ENCODE measurements at places on chromosomes 12 and 14.

DNA sequence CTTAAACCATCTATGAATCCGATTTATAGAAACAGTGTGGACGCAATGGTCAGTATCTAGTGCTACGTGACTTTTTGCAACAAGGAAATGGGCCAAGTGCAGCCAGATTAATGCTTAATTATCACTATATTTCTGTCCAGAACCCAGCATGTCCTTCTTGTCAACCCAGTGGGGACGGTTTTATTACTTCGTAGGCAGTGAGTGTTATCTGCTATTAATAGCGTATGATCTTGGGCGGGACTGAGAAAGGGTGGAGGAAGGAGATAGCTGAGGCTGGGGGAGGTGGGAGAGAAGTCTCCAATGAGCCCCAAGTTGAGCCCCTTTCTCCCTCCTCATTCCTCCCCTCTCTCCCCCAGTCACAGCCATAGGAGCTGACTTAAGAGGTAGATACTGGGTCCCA lies 59.7 kb upstream of the FAM222A start:
- DNase-seq: no peak

- DNase-seq: no peak
Measured at GRCh38 chr12:52674433-52674775, 5.8 kb downstream of the KRT1 start.

- DNase-seq: no peak
Measured at GRCh38 chr14:99758872-99759545, 34.2 kb upstream of the EML1 start.

- no peak for DNase-seq
Measured at GRCh38 chr14:99393059-99393655, 87.5 kb downstream of the SETD3 start.

GRCh38 chr12:99259040-99259934 lies 388.3 kb upstream of the GARIN6 start:
- DNase-seq: no peak

DNA sequence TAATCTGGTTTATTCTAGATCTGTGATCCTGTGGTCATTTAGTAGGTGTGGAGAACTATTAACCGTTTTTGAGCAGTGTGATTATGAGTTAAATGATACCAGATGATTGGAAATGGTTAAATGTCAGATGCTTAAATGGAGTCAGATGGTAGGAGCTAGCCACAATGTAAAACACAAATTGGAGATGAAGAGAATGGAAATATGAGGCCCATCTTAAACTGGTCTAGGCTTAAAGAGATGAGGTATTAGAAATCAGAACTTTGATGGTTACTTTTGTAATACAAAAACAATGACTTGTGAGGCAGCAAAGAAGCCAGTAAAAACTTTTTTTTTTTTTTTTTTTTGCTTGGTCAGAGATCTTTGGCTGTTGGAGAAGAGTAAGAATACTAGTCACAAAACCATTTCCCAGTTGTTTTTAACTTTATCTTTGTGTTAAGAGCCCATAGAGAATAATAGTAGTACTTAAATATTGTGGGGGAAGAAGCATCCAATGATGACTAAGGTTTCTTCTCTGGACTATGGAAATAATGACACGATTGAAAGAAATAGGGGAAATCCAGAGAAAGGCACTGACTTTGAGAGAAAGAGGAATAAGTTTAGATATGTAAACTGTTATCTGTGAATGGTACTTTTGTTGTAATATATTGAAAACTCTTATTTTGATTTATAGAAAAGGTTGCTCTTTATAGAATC lies 95.9 kb downstream of the WNK1 start:
- no peak for DNase-seq

GRCh38 chr12:25708661-25709060 lies 155.6 kb upstream of the LMNTD1 start:
- DNase-seq: no peak

DNA sequence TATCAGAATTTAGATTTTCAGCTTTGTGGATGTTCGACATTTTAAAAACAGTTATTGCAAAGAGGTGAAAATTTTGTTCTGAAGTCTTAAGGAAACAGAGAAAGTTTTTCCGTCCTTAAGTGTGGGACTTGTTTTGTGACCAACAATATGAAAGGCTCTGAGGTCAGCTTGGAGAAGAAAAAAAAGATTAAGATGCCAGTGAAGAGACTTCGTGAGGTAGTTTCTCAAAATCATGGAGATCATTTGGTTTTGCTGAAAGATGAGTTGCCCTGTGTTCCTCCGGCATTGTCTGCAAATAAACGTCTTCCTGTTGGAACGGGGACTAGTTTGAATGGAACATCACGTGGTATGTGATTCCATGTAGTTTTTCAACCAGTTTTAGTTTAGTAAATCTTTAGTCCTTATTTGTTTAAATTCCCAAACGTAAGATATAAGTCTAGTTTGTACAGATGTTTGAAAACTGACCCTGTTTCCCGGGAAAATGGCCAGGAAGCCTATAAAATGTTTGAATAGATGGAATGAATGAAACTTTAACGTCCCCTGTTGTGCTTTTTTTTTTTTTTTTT lies 682 bp downstream of the KIAA0586 start:
- no peak for DNase-seq

- DNase-seq: no peak
Measured at GRCh38 chr12:131631230-131631629, 79.7 kb upstream of the SFSWAP start.

- DNase-seq: no peak
Measured at GRCh38 chr14:52961060-52961639, 10.3 kb upstream of the FERMT2 start.

- DNase-seq: no peak
Measured at GRCh38 chr12:12008931-12009611, 61.7 kb upstream of the BCL2L14 start.

DNA sequence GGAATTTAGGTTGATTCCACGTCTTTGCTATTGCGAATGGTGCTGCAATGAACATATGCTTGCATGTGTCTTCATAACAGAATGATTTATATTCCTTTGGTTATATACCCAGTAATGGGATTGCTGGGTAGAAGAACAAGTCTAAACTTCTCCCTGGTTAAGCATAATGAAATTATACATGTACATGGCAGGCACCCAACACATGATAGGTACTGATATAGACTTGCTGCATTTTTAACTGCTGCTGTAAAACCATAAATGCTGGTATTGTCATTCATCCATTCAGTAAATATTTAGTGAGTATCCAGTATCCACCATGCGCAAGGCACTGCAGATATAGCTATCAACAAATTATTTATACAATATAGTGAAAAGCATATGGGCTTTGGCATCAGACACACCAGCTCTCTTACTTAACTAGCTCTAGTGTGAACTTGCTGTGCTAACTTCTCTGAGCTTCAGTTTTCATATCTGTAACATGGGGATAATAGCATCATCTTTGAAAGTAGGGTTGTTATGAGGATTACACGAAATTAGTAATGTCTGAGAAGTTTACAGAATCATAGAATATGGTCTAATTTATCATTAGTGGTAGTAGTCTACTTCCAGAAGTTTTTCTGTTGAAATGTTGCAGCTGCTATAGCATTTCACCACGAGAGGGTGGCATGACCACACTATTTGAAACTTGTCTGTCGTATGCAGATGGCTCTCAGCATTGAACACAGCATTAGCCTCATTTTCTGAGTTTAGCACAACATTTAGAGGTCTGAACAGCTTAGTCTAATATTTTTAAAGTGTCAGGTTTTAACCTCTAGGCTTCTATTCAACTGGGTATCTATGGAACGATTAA lies 32.0 kb upstream of the SEL1L start:
- no peak for DNase-seq

GRCh38 chr14:74514471-74514941 lies 20.9 kb downstream of the ISCA2 start:
- no peak for DNase-seq

DNA sequence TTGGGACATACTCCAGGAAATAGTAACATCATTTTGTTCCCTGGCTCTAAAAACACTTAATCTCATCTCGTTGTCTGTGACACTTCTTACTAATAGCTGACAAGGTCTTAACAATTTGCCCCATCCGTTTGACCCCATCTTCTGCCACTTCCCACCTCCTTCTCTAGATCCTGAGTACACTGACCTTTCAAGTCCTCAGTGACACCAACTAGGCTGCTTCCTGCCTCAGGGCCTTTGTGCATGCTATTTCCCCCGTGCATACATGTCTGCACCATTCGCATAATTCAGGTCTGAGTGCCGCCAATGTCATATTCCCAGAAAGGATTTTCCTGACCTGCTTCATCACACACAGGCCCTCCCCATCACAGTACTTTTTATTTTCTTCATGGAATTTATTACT lies 70.6 kb upstream of the CCND2 start:
- no peak for DNase-seq

DNA sequence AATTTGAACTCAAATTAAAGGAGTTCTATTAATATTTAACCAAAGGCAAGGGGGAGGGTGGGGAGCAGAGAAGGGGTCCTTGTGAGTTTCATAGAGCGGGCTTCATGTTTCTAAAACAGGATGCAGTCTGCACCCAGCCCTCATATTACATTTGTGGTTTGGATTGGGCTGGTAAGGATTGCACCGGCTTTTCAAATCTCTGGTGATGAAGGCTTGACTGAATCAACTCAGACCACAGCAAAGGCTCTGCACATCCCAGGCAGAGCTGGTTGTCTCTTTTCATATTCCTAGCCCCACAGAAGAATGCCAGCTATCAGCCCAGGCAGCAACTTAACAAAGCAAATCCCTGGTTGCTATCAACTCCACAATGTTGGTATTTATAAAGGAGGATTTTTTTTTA lies 1221.4 kb downstream of the VRK1 start:
- DNase-seq: no peak

DNA sequence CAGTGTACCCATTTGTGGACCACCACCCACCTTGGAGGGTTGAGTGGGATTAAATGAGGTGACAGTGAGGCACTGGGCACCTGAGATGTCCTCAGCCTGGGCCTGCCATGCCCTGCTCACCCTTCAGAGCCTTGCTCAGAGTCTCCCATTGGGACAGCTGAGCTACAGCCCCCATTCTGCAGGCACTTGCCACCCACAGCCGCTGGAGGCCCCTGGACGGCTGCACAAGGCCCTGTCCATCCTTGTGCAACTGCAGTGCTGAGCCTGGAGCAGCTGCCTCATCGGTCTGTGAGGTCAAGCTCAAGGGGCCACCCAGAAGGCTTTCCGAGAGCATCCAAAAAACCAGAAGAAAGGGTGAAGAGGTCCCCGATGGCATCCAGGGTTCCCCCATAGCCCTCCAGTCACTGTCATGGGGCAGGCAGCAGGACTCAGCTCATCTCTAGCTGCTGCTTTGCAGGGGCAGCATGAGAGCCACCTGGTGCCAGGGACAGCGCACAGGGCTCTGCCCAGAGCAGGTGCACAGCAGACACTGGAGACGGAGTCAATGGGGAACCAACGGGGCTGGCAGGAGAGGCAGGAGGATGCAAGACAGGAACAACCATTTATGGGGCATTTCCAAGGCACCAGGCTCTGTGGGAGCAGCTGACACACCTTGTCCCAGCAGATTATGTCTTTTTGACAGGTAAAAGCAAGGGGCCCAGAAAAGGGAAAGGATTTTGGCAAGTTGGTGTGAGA lies 84.6 kb downstream of the ARL6IP4 start:
- no peak for DNase-seq

- DNase-seq: no peak
Measured at GRCh38 chr12:7351177-7351576, 47.3 kb downstream of the ACSM4 start.

DNA sequence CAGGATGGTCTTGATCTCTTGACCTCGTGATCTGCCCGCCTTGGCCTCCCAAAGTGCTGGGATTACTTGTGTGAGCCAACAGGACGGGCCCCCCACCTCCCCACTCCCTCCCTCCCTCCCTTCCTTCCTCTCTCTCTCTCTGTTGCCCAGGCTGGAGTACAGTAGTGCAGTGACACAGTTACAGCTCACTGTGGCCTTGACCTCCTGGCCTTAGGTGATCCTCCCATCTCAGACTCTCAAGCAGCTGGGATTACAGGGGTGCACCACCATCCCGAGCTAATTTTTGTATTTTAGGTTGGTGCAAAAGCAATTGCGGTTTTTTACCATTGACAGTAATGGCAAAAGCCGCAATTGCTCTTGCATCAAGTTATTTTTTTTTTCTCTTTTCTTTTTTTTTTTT lies 19.2 kb upstream of the ANAPC5 start:
- DNase-seq: no peak

DNA sequence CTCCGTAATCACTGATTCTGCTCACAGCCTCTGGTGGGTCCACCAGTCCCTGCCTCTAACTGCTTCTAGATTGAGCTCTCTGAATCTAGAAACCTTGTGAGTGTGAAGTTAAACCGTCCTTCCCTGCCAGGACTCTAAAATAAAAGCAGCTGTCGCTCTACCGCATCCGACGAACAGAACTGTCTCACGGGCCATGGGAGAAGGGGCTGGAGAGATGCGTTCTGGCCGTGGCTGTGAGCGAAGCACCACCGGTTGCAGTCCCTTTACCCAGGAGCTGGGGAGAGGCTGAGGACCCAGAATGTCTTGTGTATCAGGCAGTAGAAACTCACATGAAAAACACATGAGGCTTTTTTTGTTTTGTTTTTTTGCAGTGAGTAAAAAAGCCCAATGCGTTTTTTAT lies 159.6 kb downstream of the PIWIL1 start:
- no peak for DNase-seq

DNA sequence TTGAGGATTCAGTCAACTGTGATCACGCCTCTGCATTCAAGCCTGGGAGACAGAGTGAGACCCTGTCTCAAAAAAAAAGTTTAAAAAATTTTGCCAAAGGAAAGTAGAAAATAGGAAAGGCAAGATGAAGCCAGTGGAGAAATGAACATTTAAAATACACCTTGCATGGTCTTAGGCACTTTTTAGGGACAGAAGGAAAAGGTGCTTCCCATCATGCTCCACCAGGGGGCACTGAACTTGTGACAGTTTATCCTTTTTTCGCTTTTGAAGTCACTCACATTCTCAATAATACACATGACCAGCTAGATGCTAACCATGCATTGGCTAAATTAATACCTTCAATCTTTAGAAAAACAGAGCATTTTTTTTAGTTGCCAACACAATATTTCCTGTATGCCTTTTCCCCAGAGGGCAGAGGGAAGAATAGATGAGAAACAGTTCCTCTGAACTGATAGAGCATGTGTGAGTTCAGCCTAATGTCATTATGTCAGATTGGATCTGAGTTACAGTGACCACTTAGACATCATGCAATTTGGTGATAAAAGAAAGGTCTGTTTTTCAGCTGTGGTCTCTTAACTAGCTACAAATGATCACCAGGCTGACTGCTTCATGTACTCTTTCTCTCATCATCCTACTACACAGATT lies 221.8 kb upstream of the SSTR1 start:
- DNase-seq: no peak

DNA sequence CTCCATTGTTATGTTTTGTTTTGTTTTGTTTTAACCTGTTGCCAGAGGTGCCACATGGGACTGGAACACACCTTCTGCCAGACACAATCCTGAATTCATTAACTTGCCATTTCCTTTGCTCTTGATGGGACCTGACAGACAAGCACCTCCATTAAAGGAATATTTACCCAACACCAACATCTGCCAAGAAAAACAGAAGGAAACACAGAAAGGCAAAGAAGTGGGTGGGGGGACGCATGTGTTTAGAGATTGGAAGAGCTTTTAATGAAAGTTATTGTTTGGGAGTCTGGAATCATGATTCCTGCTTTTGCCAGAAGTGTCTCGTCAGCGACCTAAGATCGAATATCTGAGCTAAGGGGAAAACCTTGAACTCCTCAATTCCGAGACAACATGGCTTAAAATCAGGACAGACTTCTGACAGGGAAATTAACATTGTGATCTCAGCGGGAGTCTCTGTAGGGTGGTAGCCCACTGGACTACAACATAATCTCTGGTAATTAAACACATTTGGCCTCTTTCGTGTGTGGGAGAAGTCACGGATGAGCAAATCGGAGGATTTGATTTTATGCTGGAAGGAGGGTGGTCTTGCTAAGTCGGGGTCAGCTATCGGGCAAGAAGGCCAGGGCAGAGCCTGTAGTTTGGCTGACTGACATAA lies 210.4 kb upstream of the FAR2 start:
- DNase-seq: no peak
